NCI-H2081 treated with DMSO at 0.1 percent for 48 hours (cell line): ENCODE measurements at places on chromosomes 1 and 21.

GRCh38 chr1:70324683-70325082 lies 29.8 kb downstream of the ANKRD13C start:
- no peak for DNase-seq

- no peak for DNase-seq
Measured at GRCh38 chr1:157197906-157198435, 59.8 kb upstream of the ETV3 start.

GRCh38 chr1:181469829-181470228 lies 13.5 kb upstream of the CACNA1E start:
- DNase-seq, result no peak

- DNase-seq, result no peak
Measured at GRCh38 chr1:160164121-160164520, 12.7 kb downstream of the ATP1A4 start.

GRCh38 chr1:43492826-43493225 lies 37.9 kb upstream of the PTPRF start:
- no peak for DNase-seq

GRCh38 chr1:240423246-240423924 lies 188.6 kb downstream of the GREM2 start:
- no peak for DNase-seq

DNA sequence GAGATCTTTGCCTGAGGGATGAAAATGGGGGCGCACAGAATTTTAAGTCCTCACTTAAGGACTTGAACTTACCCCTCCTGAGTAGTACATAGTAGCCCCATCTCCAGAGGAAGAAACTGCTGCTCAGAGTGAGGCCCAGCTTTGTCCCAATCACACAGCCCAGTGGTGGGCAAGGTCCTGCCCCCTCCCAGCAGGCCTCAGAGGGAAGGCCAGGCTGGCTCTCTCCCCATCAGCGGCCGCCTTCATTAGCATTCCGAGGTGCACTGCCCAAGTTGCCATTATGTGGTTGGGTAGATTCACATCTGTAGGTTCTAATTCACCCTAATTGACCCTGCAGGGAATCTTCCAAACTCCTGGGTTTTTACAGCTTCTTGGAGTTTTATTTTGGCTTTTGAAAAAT lies 59.1 kb downstream of the FOXO6 start:
- DNase-seq, result no peak

DNA sequence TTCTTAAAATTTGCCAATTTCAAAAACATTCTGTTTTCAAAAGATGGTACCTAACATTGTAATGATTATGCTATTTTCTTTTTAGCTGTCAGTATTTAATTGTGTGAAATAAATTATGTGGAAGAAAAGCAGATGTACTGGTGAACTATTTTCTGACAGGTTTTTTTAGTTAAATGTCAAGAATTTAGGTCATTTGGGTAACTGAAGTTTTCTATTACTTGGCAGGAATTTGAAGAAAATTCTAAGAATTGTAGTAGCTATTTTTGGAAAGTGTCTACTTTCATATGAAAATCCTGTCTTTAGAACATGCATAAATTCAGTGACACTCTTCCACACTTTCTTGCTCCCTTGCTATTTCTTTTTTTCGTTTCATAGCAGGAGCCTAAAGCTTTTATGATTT lies 28.5 kb upstream of the PTPRC start:
- DNase-seq, result no peak

- no peak for DNase-seq
Measured at GRCh38 chr1:13820055-13820454, 120.1 kb downstream of the PRDM2 start.

DNA sequence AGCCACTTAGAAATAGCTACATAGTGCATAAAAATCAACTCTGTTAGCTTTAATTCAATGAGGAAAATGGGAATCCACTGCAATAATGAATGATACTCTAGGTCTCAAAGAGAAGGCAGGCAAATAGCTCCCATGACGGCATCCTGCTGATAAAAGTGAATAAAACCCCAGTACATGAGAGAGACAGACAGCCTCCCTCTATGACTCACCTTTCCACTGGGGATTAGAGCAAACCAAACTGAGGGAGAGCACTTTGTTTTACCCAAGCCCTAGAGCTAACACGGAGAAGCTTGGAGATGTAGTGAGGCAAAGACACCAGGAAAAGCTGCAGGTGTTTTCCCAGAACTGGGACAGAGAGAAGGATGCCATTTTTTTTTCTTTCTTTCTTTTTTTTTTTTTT lies 621.9 kb downstream of the LRRIQ3 start:
- DNase-seq, result no peak

DNA sequence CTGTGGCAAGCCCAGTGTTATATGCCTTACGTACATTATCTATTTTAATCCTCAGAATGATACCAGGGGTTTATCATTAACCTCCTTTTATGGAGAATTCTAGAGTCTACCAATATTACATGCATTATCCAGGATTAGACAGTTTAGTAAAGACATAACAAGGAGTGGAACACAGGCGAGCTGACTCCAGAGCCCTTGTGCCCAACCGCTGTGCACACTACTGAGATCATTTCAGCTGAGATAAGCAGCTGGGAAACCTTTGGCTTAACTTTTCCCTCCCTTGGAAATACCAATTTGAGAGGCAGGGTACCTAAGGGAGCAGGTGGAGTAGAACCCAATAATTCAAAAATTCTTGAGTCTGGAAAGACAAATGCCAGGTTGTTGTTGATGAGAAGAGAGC lies 59.8 kb upstream of the ATP1B1 start:
- no peak for DNase-seq

- no peak for DNase-seq
Measured at GRCh38 chr1:20184997-20185833, 681 bp upstream of the UBXN10 start.

GRCh38 chr1:235014756-235015155 lies 113.9 kb downstream of the TOMM20 start:
- DNase-seq, result no peak

DNA sequence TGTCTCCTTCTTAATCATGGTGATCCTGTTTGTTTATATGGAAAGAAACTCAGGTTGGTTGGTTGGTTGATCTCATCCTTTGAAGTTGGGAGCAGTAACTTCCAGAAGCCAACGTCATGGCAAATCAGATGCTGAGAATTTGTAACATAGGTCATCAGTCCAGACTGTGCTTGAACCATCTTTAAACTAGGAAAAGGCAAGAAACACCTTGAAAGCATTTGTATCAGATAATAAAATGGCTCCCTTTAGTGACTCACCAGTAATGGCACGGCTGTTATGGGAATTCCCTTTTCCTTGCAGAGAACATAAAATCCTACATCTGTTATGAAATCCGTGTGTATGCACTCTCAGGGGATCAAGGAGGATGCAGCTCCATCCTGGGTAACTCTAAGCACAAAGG lies 58.1 kb downstream of the SERBP1 start:
- DNase-seq, result no peak

DNA sequence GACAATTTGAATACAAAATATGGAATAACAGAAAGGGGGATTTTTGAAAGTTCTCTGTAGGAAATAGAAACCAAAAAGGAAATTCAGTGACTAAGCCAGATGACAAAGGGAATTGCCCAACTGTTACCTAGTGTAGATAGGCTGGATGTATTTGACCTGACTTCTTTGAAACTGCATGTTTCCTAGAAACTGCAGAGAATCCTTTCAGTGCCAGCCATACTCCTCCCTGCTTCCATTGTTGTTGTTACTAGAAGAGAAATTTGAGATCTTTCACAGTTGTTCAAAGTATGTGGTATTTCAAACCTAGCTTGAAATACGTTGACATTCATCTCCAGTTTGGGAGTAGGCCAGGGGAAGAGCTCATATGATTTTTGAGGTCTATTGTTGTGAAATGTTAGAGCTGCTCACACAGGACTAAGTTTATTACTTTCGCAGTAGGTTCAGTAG lies 1.8 kb upstream of the GBP5 start:
- DNase-seq, result no peak

DNA sequence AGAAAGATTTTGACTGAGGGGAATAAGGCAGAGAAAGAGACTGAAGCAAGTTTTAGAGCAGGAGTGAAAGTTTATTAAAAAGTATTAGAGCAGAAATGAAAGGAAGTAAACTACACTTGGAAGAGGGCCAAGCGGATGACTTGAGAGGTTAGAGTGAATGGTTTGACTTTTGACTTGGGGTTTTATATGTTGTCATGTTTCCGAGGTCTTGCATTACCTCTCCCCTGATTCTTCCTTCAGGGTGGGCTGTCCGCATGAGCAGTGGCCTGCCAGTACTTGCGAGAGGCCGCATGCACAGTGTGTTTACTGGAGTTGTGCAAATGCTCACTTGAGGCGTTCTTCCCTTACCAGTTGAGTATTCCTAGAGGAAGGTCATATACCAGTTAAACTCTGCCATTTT lies 13.0 kb upstream of the DENND2D start:
- DNase-seq, result no peak

DNA sequence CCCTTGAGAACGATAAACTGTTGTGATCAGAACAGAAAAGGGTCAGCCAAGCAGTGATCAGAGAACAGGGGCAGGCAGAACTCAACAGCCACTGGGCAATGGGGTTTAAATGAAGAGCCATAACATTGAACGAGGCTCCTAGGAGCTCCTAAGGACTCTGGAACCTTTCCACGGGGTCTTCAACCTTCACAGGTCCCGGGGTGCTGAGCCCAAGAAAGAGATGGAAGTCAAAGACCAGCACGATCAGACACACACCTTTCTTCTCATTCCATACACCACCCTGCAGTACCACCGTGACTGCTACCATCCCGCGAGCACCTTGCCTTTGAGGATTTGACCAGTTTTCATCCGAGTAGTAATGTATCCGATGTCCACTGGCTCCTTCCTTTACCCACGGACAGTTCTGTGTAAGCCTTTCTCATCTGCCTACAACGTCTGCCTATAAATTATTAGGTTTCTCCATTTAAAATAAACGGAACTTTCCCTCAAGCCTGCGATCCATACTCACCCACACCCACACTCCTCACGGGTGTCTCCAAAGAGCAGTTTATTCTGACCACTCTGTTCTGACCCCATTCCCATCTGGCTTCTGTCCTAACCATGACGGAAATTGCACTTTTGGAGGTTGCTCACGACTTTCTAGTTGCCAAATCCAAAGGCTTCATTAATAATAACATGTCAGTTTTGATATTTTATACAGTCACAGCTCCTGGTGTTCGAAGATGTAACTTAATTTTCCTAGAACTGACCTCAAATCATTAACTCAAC lies 16.8 kb upstream of the HHAT start:
- DNase-seq, result no peak

DNA sequence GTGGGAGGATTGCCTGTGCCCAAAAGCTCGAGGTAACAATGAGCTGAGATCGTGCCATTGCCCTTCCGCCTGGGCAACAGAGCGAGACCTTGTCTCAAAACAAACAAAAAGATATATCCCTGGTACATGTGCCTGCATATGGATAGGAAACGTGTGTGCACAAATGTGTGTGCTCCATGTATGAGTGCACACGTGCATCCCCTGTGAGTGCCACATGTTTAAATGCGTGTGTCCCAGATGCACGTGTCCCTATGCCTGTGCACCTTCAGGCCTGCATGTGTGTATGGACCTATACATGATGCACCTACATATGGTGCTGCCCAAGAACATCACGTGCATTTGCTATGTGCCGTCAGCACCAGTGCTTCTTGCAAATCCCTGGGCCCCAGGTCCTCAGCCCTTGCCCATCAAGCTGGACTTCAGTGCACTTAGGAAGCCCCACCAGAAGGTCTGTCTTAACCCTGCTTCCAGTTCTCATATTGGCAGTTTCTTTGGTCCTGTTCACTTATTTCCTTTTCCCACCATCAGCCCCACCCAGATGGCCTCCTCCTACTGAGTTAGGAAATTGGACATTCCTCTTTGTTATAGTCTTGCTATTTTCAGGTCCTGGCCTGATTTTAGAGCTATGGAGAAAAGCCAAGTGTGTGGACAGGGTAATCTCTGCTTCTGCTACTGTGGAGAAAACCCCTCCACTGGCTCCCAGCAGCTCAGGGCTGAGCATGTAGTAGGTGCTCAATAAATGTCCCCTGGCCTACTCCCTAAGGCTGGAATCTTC lies 15.4 kb downstream of the TIE1 start:
- DNase-seq, result no peak

- no peak for DNase-seq
Measured at GRCh38 chr1:232908831-232909230, 41.6 kb upstream of the NTPCR start.

DNA sequence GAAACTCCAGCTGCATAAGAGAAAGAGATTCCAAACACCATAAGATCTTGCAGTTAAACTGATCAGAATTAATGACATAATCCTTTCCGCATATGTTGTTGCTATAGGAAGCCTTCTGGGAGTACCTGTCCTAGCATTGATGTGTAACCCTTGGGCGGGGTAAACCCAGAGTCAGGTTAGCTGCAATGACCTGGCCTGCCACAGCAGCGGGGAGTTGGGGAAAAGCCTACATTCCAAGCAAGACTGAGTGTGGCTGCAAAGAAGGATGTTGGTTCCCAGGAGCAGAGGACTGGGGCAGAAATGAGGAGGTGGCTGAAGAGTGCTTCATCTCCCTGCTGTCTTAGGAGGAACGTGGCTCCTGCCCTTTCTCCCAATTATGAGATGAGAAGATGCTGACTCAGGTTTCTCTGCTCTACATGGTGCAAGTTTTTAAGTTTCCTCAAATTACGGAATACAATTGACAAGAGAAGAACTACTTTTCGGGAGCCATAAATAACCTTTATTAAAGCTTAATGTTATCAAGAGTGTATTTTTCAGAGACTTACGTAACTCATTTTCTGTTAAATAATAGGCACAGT lies 142.1 kb downstream of the RYR2 start:
- no peak for DNase-seq

DNA sequence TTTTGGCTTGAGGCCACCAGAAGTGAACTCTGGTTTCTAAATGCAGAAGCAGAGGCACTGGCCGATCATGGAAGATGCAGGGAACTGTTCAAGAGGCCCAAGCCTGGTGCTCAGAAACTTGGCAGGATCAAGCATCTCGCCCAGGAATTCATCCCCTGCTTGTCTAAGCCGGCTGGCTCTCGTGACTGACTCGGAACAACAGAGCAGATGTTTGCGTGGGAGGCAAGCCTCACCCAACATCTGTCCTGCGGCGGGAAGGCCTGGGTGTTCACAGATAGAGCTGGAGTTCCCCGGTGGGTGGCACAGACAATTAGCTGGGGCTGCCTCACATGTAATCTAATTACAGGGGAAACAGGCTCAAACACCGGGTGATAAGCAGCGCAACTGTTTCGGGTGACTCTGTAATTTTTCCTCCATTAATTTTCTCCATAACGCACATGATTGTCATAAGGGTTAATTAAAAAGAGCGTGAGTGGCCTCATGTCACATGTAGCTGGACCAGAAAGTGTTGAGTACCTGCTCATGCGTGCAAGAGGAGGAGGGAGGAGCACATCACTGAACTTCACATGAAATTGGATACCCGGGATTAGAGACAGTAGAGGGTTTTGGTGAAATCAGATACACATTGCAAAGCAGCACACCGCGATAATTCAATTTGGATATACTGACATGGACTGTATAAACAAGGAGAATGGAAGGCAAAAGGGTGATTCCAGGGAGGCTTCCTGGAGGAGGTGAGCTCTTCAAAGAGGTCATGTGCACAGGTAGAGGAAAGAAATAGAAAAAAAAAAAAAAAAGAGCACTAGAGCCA lies 180.0 kb downstream of the ETS2 start:
- DNase-seq, result peak; percentile 89

- no peak for DNase-seq
Measured at GRCh38 chr1:31432592-31433395, 19.8 kb downstream of the SERINC2 start.
